GM12878 (cell line): ENCODE measurements at places on chromosomes 3 and 15. TPM values are rescaled to one million over a fixed set of nuclear protein-coding genes. Genes with fewer than 3 reads are reported as not detected.

Gene SUMF1
- total RNA-seq = 9.0 and 9.5 TPM in 2 replicates

Gene MDFIC2
- total RNA-seq = not detected in 2 replicates

Gene CISH
- total RNA-seq = 4.4 and 5.1 TPM in 2 replicates

Gene NRG4
- 2.9 and 5.7 TPM in 2 replicates for total RNA-seq

Gene GABRB3
- 0.05 and 0.27 TPM in 2 replicates for total RNA-seq

Gene HYAL1
- total RNA-seq = 0.40 and 0.49 TPM in 2 replicates

Gene TNFAIP8L3
- total RNA-seq = not detected in 2 replicates

Gene TNIK
- 73.6 and 74.3 TPM in 2 replicates for total RNA-seq

Gene TPRG1
- 2.4 and 3.7 TPM in 2 replicates for total RNA-seq

GRCh38 chr3:127698691-127699415, 26.1 kb downstream of the ABTB1 start:
- DNase-seq = no peak
- no peak overlapping the region for H3K4me3 ChIP-seq
- peaks cover 14% of the 10 kb centered on the region for H3K4me1 ChIP-seq
- no peak overlapping the region for H3K27ac ChIP-seq
- H3K36me3 ChIP-seq = peaks cover 47% of the 10 kb centered on the region

DNA sequence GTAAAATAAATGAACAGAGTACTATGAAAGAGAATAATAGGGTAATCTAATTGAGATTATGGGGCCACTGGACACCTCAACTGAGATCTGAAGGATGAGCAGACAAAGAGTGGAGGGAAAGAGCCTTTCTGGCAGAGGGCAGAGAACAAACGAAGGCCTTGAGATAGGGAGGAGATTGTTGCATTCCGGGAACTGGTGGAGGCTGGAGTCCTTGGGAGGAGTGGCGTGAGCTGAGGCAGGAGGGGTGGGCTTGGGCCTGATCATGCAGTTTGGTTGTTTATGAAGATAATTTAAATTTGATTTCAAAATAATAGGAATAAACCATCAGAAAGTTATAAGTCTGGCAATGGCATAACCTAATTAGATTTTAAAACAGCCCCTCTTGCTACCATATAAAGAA, 59.5 kb upstream of the GALNT15 start:
- H3K4me3 ChIP-seq = no peak overlapping the region
- no peaks in the 10 kb centered on the region for H3K27me3 ChIP-seq
- H3K4me1 ChIP-seq = no peaks in the 10 kb centered on the region
- no peak overlapping the region for H3K27ac ChIP-seq

DNA sequence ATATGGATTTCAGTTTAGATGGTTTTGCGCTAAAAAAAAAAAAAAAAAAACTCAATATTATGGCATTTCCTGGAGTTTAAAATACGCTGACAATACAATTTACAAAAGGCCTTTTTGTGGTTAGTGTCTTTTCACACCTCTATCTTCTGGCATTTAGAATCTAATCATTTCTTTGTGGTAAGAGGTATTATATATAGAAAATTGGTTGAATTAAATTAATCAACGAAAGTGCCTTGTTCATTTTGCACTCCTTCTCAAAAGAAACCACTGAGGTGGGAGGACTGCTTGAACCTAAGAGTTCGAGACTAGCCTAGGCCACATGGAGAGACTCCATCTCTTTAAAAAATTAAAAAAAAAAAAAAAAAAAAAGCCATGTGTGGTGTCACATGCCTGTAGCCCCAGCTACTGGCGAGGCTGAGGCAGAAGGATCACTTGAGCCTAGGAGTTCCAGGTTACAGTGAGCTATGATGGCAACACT, 90.0 kb upstream of the ICE2 start:
- H3K27me3 ChIP-seq = no peaks in the 10 kb centered on the region
- H3K36me3 ChIP-seq = no peaks in the 10 kb centered on the region
- H3K4me1 ChIP-seq = peaks cover 76% of the 10 kb centered on the region
- H3K27ac ChIP-seq = peak overlapping the region; percentile 93
- peak overlapping the region; percentile 26; the same call in 1 of the 2 replicates for H3K4me3 ChIP-seq

- peaks cover 7% of the 10 kb centered on the region for H3K4me1 ChIP-seq
- H3K36me3 ChIP-seq = no peaks in the 10 kb centered on the region
- H3K27me3 ChIP-seq = no peaks in the 10 kb centered on the region; the same call in 1 of the 2 replicates
- no peak for DNase-seq
Measured at GRCh38 chr3:36904641-36905040, 40.2 kb downstream of the TRANK1 start.

- peaks cover 23% of the 10 kb centered on the region for H3K36me3 ChIP-seq
- no peak overlapping the region for H3K27ac ChIP-seq
- no peak overlapping the region for H3K4me3 ChIP-seq
- no peaks in the 10 kb centered on the region for H3K4me1 ChIP-seq
- H3K27me3 ChIP-seq = no peaks in the 10 kb centered on the region
Measured at GRCh38 chr3:4804161-4805058, 174.8 kb upstream of the BHLHE40 start.

- H3K27me3 ChIP-seq = no peaks in the 10 kb centered on the region
- H3K4me1 ChIP-seq = no peaks in the 10 kb centered on the region
- no peak overlapping the region for H3K27ac ChIP-seq
- no peak overlapping the region for H3K4me3 ChIP-seq
- no peaks in the 10 kb centered on the region for H3K36me3 ChIP-seq
- no peak for DNase-seq
Measured at GRCh38 chr3:50666837-50667236, 7.9 kb upstream of the DOCK3 start.

DNA sequence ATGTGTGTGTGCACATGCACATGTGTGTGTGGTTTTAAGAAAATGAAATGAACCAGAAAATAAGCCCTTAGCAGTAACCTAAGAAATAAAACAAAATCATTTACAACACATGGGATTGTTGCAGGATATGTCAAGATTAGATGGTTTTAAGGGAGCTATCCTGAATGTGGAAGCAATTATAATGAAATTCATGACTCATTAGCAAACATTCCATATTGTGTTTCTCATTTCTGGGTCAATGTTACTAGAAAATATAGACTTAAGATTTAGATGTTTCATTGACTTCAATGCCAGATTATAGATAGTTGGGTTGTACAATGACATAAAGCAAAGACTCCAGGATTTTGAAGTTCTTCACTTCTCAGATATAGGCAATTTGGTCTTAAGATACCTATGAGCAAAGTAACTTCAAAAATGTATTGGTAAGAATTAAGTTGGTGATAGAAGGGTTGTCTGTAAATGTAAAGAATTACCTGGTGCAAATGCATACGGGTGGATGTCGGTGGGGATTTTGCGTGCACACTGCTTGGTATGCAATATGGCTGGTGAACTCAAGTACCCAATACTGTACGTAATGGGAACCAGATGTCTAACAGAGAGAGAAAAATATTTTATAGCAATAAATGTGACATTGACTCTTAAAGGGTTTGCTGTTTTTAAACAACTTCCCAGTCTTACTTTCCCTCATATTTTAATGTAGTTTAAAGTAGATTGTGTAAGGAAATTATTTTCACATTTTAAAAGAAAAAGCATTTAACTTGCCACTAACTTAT, 53.9 kb upstream of the NR2F2 start:
- H3K27me3 ChIP-seq = no peaks in the 10 kb centered on the region
- no peak overlapping the region for H3K4me3 ChIP-seq
- no peak overlapping the region for H3K27ac ChIP-seq

DNA sequence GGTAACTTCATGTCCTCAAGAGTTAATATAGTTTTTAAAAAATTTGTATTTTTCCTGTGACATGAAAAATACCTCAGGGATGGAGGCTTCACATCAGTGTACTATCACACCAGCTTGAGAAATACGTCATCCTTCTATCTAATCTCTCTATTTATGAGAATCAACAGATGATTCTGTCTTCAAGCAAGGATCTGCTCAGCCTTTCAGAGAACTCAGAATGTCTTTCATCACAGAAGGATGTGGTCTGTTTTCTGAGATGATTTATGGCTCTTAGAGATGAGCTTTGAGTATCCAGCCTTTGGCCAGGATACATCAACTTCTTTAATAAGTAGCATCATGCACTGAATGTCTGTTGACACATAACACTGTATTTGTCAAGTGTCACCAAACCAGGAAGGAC, 193.9 kb downstream of the DTWD1 start:
- no peaks in the 10 kb centered on the region for H3K27me3 ChIP-seq
- no peak overlapping the region for H3K27ac ChIP-seq
- H3K36me3 ChIP-seq = no peaks in the 10 kb centered on the region
- H3K4me1 ChIP-seq = no peaks in the 10 kb centered on the region
- DNase-seq = no peak

DNA sequence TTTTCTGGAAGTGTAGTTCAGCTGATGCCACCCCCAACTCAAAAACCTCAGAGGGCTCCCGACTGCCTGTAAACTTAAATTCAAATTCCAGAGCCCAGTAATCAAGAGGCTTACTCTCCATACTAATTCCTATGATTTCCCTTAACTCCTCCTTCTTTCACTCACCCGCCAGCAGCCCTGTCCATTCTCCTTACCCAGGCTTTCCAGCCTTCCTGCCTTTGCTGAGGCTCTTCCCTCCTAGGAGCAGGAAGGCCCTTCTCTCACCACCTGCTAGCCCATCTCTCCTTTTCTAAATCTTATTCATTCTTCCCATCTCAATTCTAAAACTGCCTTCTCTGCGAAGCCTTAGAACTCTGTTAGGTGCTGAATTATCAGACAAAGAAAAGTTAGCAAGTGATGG, 30.4 kb downstream of the RORA start:
- no peak overlapping the region for H3K4me3 ChIP-seq
- H3K4me1 ChIP-seq = no peaks in the 10 kb centered on the region
- no peak overlapping the region for H3K27ac ChIP-seq
- H3K36me3 ChIP-seq = no peaks in the 10 kb centered on the region
- H3K27me3 ChIP-seq = peaks cover 4% of the 10 kb centered on the region; the same call in 1 of the 2 replicates

DNA sequence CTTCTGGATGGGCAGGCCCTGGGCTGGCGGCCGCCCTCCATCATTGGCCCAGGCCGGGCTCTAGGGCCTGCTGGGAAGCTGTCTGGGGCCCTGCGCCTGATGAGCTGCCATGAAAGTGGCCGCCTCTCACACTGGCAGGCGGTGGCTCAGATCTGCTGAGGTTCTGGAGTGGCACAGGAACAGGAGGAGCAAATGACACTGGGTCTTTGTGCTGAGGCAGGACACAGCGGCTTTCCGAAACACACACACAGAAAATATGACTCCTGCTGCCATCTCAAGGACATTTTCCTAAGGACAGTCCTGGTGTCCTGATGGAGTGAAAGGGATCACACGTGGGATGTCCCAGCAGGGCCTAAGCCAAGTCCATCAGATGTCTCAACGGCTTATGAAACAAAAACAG, 103.5 kb downstream of the NUP210 start:
- H3K4me3 ChIP-seq = no peak overlapping the region
- peaks cover 35% of the 10 kb centered on the region for H3K36me3 ChIP-seq
- no peak for DNase-seq
- H3K4me1 ChIP-seq = no peaks in the 10 kb centered on the region
- H3K27ac ChIP-seq = no peak overlapping the region

DNA sequence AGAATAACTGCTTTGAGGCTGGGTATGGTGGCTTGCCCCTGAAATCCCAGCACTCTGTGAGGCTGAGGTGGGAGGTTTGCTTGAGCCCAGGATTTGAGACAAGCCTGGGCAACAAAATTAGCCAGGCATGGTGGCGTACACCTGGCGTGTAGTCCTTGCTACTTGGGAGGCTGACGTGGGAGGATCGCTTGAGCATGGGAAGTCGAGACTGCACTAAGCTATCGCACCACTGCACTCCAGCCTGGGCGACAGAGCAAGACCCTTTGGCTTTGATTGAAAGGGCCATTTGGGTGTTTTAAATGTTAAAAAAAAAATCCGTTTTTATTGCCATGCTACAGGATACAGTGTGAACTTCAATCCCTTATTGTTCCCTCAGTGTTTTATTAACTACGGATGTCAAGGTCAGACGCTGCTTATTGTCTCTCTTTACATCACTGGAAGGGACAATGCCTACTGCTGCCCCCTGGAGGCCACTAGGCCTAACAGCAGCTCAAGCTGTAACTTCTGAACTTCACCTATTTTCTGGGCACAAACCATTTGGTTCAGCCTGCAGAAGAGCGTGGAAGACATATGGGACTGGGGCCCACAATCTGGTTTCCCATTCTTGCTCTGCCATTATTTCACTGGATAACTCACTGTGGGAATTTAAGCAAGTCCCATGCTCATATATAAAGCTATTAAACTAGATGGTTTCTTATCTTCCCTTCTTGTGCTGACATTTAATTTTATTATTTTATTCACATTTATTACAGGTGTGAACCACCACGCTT, 15.3 kb upstream of the IREB2 start:
- no peak overlapping the region for H3K4me3 ChIP-seq
- DNase-seq = no peak
- H3K27ac ChIP-seq = no peak overlapping the region
- no peaks in the 10 kb centered on the region for H3K27me3 ChIP-seq
- H3K36me3 ChIP-seq = no peaks in the 10 kb centered on the region

GRCh38 chr3:64399205-64399800, 174.0 kb upstream of the PRICKLE2 start:
- no peak overlapping the region for H3K27ac ChIP-seq
- H3K36me3 ChIP-seq = no peaks in the 10 kb centered on the region
- H3K4me3 ChIP-seq = no peak overlapping the region
- no peak for DNase-seq

- no peak overlapping the region for H3K27ac ChIP-seq
- no peaks in the 10 kb centered on the region for H3K4me1 ChIP-seq
- no peak for DNase-seq
Measured at GRCh38 chr15:80609091-80609490, 86.0 kb upstream of the ABHD17C start.

DNA sequence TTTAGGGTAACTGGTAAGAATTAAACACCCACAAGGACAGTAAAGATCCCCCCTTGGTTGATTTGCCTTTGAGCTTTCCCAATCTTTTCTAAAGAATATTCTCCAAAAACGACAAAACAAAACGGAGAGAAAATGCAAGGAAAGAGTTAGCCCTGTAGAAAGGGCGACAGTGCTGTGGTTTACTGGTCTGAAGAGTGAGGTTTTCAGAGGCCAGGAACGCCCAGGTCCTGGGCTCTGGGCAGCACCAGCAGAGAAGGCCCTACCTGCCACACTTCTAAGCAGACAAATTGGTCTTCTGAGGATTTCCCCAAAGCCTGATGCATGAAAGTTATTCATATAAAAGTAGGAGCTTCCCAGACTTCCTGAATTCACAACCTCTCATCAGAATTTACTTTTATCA, 119.3 kb downstream of the KCNMB2 start:
- H3K4me1 ChIP-seq = no peaks in the 10 kb centered on the region
- H3K27me3 ChIP-seq = no peaks in the 10 kb centered on the region
- DNase-seq = no peak
- no peak overlapping the region for H3K4me3 ChIP-seq

GRCh38 chr3:195197765-195198425, 73.1 kb downstream of the XXYLT1 start:
- no peak overlapping the region for H3K27ac ChIP-seq
- no peaks in the 10 kb centered on the region for H3K4me1 ChIP-seq
- H3K36me3 ChIP-seq = no peaks in the 10 kb centered on the region
- no peaks in the 10 kb centered on the region for H3K27me3 ChIP-seq
- no peak for DNase-seq
